ENCODE measurements at places on chromosomes 4 and X. TPM values are rescaled to one million over a fixed set of nuclear protein-coding genes. Genes with fewer than 3 reads are reported as not detected.
A peak's percentile ranks its signal among the peaks of the same experiment; 100 is the strongest.

Gene SPANXD
- not detected for total RNA-seq

- no peak for DNase-seq
Measured at GRCh38 chr4:85928775-85929591, 430.9 kb downstream of the MAPK10 start.

GRCh38 chr4:4794421-4794820 lies 65.0 kb upstream of the MSX1 start:
- DNase-seq, result no peak

DNA sequence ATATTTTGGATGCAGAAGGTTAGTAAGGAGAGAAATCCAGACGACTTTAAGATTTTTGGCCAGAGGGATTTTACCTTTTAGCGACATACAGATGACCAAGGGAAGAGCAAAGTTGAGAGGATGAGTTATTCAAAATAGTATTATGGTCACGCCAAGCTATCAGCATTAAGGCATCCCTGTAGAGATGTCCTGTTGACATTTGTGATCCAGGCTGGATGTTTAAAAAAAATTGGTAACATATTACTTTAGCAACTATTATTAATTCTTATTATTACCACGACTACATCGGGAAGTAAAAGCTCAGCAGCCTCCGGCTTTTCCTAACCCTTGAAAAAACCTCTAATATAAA lies 562 bp upstream of the OSTC start:
- no peak for DNase-seq

GRCh38 chr4:124939908-124940307 lies 227.4 kb upstream of the ANKRD50 start:
- DNase-seq, result no peak

- DNase-seq, result no peak
Measured at GRCh38 chr4:183873409-183874185, 31.5 kb upstream of the STOX2 start.

- no peak for DNase-seq
Measured at GRCh38 chrX:118904218-118904617, 70.2 kb upstream of the LONRF3 start.

- no peak for DNase-seq
Measured at GRCh38 chr4:85777908-85778631, 303.1 kb downstream of the ARHGAP24 start.

GRCh38 chrX:106039920-106040319 lies 1.4 kb upstream of the SERPINA7 start:
- DNase-seq, result no peak

Gene RAB39B
- 0.41 TPM for total RNA-seq

DNA sequence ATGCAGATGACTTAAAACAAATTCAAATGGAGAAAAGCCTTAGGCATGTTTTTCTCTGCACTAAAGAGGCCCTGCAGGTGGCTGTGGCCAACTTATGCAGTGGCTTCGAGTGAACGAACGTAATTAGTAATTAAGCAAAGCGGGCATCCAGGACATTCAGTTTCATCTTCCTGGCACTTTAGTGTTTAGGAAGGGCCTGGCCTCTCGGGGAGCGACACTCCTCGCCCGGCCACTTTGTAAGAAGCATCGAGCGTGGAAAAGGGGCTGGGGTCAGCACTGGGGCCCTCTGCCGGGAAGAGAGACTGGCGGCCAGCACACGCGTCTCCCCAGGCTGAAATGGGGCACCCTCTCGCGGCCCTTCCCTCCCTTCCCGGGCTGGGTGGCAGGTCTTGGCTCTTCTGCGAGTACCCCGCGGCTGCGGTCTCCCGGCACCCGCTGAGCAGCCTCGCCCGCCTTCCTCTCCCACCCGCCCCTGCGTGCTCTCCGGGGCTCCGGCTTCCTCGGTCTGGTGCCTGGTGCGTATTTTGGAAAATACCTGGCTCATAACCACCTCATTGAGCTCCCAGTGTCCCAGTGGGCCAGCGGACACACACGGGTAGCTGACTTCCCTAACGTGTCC lies 677 bp upstream of the CYP4V2 start:
- DNase-seq, result peak; percentile 56

- DNase-seq, result no peak
Measured at GRCh38 chrX:153812220-153812619, 17.8 kb downstream of the SSR4 start.

DNA sequence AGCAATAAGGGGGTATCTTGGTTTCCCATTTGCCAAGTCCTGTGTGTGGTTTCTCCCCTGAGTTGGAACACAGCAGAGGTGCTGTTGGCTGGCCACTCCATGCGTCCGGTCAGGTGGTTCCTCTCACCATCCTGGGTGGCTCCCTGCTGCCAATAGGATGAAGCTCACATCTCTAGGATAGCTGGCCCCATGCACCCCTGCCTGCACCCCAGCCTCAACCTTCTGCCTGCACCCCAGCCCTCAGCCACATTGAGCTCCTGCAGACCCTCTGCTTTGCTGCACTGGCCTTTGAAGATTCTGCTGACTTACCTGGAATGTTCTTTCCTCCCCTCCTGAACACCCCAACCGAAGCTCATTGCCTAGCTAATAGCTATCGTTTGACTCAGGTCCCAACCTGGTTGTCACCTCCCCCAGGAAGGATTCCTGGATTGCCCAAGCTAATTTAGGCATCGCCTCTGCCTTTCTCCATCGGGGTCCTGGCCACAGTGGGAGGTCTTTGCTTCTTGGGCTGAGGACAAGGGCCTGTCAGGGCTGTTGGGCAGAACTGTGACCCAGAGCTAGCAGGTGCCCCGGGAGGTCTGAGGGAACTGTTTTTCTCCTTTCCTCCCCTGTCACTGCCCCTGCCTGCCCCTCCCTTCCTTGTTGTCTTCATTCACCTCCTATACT lies 36.6 kb upstream of the GRPEL1 start:
- no peak for DNase-seq

Gene RAB9B
- 1.7 TPM for total RNA-seq

Gene RS1
- total RNA-seq, result not detected

- no peak for DNase-seq
Measured at GRCh38 chrX:70087857-70088630, 25.8 kb downstream of the OTUD6A start.

- no peak for DNase-seq
Measured at GRCh38 chr4:38292529-38292928, 332.3 kb downstream of the PTTG2 start.

- no peak for DNase-seq
Measured at GRCh38 chr4:122658377-122658776, 37.5 kb upstream of the IL21 start.

Gene GC
- not detected for total RNA-seq

DNA sequence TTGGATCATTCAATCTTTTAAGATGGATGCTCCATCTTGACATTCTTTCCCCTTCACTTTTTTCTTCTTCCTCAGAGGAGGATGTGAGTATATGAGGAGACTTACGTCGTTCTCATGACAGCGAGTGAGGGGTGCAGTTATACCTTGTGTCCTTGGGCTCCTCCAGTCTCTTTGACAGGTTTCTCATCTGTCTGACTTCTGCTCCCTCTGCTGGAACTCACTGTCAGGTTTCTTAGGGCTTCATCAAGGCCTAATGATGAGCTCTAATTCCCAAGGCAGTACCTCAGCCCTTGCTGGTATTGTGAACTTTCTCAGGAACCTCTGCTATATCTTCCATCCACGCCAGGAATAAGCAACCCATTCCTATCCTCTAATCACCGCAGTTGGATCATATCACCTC lies 237.8 kb upstream of the ADGRL3 start:
- no peak for DNase-seq

Gene LRAT
- not detected for total RNA-seq

Gene P2RY4
- 3.5 TPM for total RNA-seq

DNA sequence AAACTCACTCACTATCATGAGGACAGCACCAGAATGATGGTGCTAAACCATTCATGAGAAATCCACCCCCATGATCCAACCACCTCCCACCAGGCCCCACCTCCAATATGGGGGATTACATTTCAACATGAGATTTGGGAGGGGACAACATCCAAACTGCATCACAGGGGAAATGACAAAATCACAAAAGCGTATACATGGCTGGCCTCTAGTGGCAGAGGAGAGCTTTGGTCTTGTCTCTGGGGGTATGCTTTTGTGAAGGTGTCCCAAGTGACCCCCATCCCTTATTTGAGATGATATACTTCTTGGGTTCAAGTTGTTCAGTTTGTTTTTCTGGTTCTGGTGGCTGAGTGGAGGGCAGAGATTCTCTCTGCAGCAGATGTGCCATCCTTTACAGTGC lies 8.5 kb upstream of the SETD7 start:
- no peak for DNase-seq

DNA sequence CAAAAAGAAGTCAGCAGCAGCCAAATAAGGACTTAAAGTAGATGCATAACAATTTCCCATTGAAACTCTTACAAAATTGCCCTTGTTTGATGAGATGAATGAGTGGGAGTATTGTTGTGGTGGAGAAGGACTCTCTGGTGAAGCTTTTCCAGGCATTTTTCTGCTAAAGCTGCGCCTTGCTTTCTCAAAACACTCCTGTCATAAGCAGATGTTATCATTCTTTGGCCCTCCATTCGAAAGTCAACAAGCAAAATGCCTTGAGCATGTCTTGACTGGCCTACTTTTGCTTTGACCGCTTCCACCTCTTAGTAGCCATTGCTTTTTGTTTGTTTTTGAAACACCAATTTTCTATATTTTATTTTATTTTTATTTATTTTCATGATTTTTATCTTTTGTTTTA lies 340.9 kb upstream of the FGF13 start:
- DNase-seq, result no peak

DNA sequence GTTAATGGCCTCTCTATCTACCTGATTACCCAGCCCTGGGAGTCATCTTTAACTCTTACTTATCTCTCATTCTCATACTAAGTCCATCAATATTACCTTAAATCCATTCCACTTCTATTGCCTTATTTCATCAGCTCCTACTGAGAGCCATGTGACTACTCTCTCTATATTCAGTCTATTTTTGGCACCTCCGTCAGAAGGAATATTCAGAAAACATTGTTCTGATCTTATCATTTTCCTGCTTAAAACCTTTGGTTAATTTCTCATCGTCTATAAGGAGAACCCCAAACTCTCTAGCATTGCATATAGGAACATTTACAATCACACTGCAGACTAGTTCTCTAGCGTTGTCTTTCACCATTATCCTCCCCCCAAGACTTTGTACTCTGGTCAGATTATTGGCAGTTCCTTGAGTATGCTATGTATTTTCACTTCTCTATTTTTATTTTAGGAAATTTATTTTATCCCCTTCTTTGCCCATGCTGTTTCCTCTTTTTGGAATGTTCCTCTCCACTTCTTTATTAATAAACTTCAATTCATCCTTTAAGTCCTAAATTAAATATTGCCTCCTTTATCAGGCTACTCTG lies 13.7 kb upstream of the AMMECR1 start:
- DNase-seq, result no peak

DNA sequence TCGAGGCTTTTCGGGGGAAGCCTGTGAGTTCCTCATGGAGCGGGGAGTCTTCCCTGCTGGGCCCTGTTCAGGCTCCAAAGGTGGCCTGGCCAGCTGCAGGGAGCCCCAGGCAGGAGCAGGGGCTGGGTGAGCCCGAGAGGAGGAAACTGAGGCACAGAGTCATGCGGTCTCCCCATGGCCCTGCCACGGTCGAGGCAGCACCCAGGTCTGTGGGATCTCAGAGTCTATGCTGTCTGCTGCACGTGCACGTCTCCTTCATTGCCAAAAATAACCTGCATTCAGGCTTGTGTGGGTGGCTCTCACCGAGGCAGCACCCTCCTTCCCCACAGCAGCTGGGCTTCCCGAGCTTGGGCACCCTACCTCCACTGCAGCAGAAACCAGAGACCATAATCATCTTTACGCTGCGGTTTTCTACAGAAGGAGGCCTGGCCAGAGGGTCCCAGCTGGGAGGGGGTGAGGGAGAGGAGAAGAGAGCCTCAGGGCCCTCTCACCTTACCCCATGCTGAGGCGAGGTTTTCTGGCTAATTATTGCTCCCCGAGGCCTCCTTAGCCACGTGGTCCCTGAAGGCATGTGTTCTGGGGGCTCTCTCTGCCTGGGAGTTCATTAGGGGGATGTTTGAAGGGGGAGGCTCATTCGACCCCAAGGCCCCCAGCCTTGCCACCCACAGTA lies 64.3 kb downstream of the CPZ start:
- DNase-seq, result no peak

Gene ENPEP
- total RNA-seq, result 0.80 TPM

- peak; percentile 72 for DNase-seq
Measured at GRCh38 chrX:103845165-103845653, 13.2 kb upstream of the RAB9B start.

Gene AMER1
- 4.5 TPM for total RNA-seq

DNA sequence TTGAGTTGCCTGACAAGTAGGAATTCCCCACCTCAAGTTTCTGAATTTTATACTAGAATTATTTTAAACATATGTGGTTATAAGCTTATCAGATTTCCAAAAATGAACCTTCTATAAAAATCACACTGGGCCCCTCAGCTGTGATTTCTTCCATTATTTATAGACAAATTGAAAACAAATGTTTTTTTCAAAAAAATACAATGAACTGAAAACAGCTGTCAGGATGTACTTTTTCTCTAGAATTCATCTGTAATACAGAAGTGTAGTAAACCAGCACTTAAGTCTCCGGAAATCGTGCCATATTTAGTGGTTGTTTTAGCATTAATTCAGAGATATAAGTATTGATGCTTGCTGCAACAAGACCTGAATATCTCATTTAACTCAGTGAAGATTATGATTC lies 74.0 kb downstream of the SPRY1 start:
- DNase-seq, result no peak

GRCh38 chr4:181834071-181834470 lies 409.1 kb upstream of the TENM3 start:
- DNase-seq, result no peak

Gene ETFDH
- total RNA-seq, result 19.5 TPM

GRCh38 chr4:150224896-150225591 lies 146.8 kb downstream of the DCLK2 start:
- no peak for DNase-seq

Gene HPRT1
- total RNA-seq, result 13.7 TPM

DNA sequence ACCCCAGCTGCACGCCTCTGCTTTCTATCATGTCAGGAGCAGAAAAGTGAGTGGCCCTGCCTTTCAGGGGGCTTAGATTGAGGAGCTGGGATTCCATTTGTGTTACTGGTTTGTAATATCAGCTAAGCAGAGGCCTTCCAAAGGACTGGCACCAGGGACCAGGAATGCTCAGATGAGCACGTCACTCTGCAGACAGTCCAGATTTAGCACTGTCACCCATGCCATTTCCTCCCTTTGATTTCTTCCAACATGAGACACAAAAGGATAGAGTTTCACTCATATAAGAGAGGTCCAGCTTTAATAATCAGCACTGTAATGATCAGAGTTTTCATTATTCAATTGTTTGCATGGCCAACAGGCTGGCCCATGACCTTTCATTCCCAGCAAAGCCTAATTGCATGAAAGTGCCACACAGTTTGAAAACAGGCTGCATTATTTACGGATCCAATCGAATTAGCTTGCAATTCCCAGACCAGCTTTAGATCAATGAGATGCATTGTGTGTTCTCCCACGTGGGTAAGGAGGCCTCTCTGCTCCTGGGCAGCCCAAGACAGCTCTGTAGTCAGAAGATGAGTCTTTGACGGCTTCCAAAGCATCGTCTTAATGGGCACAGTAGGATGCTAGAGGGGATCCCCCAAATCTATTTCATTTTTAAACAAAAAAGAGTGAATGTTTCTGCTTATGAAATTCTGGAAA lies 9.8 kb upstream of the SLC2A9 start:
- DNase-seq, result no peak

GRCh38 chr4:88524171-88524570 lies 595 bp upstream of the PYURF start:
- DNase-seq, result no peak

Gene MMRN1
- total RNA-seq, result 4.9 TPM

Measured in transverse colon (tissue), 4 donors.